GM04503 (cell line): ENCODE measurements at places on chromosomes 11 and 22.

GRCh38 chr11:63911440-63911839 lies 5.5 kb downstream of the RCOR2 start:
- no peak for DNase-seq

- no peak for DNase-seq
Measured at GRCh38 chr11:75468534-75469340, 35.7 kb upstream of the KLHL35 start.

GRCh38 chr11:9697766-9698165 lies 33.9 kb downstream of the SWAP70 start:
- DNase-seq = no peak

- DNase-seq = no peak
Measured at GRCh38 chr11:67276781-67277230, 10.5 kb downstream of the GRK2 start.

GRCh38 chr22:38713921-38714320 lies 8.2 kb downstream of the GTPBP1 start:
- DNase-seq = no peak

DNA sequence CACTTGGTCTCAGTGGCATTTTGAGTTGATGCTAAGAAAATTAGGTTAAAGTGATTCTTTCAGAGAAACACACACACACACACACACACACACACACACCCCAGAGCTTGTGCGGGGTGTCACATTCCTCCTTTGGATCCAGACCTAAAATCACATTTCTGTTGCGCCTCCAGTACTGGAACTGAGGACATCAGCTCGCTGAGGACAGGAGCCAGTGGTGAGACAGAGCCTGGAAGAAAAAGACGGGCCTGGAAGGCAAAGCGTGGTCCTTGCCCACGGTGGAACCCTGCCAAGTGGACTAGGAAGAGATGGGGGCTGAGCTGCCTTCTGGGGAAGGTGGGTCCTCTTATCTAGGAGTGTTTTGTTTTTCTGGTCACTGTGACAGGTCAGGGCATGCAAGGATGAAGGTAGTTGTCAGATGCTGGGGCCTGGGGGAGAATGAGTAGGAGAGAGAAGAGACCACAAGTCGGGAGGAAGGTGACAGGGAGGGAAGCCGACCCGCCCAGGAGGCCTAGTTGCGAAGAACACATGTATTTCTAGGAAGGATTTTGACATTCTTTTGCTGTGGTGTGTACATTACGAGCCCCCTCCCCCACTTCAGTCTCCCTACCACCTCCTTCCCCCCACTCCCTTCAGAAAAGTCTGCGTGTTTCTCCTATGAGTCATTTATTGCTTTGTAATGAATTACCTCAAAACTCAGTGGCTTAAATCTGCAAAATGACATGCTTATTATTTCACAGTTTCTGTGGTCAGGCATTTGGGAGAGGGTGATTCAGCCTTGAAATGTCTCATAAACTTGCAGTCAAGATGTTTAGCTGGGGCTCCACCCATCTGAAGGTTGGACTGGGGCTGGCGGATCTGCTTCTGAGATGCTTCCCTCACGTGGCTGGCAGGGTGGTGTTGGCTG lies 4.8 kb upstream of the ELFN2 start:
- DNase-seq = peak; percentile 97

GRCh38 chr22:46373159-46373558 lies 37.6 kb downstream of the TRMU start:
- DNase-seq = no peak

GRCh38 chr11:70528046-70528793 lies 129.9 kb downstream of the CTTN start:
- no peak for DNase-seq

GRCh38 chr11:72039031-72039855 lies 40.5 kb downstream of the IL18BP start:
- no peak for DNase-seq

- DNase-seq = no peak
Measured at GRCh38 chr22:35703861-35704584, 13.6 kb upstream of the APOL5 start.

- DNase-seq = no peak
Measured at GRCh38 chr11:77195071-77195755, 67.2 kb downstream of the MYO7A start.

DNA sequence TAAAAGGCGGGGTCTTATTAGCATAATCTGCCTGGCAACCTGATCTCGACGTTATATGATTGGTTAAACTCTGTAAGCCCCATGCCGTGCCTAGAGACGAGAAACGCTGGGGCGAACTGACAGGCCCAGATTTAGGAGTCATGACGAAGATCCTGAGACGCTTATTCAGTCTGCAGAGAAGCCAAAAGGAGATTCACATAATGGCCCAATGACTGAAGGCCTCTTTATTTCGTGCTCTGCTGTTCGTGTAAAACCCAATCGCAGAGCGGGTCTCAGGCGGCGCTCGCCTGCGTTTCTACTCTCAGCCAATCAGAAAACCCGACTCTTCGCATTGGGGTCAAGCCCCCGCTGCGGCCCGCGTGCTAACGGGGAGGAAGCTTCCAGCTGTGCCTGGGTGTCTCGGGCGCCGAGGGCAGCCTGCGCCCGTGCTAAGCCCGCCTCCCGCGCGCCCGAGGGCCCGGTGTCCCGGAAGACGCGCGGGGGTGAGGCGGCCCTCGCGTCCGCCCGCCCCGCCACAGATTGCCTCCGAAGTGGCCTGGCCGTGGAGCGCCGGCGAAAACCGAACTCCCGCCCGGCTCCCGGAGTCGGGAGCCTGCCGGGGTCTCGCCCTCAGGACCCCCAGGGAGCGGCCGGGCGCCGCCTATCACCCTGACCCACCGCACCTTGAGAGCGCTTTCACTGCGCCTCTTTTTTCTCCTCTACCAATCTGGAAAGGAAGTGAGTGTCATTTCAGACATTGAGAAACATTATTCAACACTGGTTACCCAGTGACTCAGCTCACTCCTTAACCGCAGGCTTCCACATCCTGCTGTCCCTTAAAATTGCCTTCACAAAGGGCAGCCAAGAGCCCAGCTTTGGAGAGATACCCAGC lies 446 bp upstream of the PRDM10 start:
- peak; percentile 99 for DNase-seq

- no peak for DNase-seq
Measured at GRCh38 chr11:72712168-72712751, 38.0 kb upstream of the PDE2A start.

DNA sequence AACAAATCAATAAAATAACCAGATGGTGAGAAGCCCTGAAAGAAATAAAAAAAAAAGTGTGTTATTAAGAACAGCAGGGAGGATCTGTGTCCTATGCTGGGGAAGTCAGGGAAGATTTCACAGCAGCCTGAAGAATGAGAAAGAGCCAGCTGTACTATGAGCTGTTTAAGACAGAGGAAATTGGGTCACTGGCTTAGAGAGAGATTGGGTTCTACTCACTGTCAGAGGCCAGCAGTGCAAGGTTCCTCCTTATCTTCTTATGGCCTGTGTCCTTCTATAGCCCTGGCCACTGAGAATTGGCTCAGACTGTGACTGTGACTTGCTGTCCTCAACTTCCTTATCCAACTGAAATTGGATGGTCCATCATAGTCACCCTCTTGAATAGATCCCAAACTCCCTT lies 54.8 kb upstream of the FDX1 start:
- DNase-seq = no peak

- no peak for DNase-seq
Measured at GRCh38 chr11:44226490-44226889, 83.4 kb downstream of the ALX4 start.

- DNase-seq = peak; percentile 30
Measured at GRCh38 chr11:75858613-75859012, 43.6 kb downstream of the UVRAG start.

DNA sequence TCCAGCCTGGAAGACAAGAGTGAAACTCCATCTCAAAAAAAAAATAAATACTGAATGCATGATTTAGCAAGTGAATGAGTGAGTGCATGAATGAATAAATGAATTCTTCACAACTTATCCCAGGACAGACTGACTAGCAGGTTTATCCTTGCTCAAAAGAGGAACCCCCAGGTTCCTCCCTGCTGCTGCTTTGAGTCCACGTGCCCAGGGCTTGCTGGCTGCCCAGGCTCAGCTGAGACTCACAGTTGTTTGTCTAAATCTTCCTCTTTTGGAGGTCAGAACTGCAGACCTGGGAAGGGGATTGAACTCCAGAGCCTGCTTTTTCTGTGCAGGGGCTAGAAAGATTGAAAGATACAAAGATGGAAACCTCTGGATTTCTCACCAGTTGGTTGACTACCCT lies 117.4 kb upstream of the TMEM45B start:
- DNase-seq = no peak

DNA sequence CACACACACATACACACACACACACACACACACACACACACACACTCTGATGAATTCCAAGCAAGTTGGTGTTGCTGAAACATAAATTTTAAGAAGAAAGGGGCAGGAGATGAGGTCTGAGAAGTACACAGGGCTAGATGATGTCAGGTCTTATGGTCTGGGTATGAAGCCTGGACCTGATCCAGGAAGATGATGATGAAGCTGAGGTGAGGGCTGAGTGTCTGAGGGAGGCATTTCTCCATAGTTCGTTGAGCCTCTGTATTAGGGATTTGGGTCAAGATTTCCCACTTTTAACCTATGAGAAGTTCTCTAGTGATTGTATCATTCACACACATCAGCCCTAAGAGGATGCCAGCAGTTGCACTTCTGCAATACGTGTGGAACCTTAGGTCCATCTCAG lies 32.6 kb downstream of the KREMEN1 start:
- no peak for DNase-seq

DNA sequence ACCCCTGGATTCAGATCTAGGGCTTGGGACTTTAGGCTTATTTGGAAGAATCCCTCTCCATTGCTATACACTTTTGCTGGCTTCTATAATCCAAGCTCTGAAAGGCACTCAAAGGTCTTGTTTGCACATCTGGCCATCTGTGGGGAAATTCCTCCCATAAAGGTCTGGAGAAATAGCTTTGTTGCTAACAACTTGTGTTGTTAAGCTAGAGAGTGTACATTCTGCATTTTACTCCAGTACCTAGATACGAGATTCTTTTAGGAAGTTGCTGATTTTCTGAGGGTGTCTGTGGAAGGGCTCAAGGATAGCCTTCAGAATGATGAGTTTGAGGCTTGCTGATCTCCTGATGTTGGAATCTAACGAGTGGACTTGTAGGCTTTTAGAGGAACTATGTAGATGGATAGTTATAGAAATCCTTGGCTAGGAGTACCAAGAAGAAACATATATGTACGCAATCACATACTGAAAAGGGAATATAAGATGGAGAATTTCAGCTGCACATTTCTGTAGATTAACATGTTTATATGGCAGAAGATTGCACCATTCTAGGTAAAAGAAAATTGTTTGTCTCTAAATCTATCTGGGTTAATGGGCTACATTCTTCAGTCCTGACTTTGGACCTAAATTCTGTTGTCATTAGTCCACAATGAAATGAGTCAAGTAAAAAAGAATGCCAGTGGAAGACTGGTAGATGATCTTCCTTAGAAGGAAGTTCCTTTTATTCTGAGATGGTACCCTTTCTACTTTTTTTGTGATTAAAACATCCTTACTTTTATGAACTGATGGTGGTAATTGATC lies 51.0 kb downstream of the UBASH3B start:
- no peak for DNase-seq

- no peak for DNase-seq
Measured at GRCh38 chr11:64935359-64936081, at the start of gene GPHA2. TSS of gene GPHA2 (minus strand) at chr11:64935893. CDS start at chr11:64935460, 433 bp downstream.

- peak; percentile 50 for DNase-seq
Measured at GRCh38 chr11:58334708-58335107, 24.2 kb downstream of the OR5B17 start.

DNA sequence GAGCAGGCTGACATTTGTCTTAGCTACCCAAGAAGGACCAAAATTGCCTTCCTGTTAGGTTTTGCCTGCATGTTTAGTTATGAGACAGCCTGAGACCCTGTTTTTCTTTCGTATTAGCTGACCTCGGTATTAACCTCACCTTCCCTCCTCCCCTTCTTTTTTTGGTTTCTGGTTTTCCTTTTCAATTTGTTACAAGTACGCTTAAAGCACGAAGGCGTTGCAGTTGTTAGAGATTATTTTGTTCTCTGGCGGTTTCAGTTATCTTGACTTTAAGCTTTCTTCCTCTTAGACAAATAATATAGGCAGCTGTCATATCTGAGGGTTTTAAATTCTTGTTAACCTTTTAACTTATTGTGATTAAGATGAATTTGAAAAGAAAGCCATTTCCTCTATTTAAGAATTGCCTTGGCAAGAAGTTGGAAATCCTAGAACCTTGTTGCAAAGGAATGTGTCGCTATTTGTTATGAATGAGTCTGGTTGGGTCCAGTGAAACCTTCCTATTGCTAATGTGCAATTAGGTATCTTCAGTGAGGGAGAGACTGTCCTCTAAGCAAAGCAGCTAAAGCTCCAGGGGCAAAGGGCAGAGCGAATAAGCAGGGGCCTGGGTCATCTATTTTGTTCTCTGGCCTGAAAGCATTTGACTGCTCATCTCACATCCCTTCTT lies 45.7 kb downstream of the PACS1 start:
- DNase-seq = no peak

DNA sequence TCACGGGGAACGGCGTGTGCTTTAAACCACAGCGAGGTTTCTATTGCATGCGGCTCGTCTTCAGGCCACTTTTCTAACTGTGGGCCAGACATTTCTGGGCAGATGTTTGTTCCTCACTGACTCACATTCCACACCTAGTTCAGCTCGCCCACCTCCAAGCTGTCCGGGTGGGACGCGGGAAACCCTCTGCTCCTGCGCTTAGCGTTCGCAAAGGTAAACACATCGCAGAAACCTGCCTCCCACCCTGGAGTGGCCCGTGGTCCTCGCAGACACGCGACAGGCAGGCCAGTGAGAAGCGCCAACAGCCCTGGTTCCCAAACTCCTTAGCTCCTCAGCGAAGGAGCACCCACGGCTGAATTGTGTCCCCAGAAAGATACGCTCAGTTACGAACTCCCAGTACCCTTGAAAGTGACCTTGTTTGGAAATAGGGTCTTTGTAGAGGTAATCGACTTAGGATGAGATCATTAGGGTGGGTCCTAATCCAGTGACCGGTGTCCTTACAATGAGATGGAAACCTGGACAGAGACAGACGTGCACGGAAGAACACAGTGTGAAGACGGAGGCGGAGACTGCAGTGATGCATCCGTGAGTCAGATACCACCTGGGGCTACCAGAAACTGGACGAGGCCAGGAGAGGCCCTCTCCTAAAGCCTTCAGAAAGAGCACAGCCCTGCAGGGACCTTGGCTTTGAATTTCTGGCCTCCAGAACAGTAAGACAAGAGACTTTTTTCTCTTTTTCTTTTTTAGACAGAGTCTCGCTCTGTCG lies 82.7 kb downstream of the CELSR1 start:
- DNase-seq = no peak

- DNase-seq = no peak
Measured at GRCh38 chr11:84476581-84476980, 1150.6 kb downstream of the DLG2 start.

GRCh38 chr11:62656796-62657429 lies 3.8 kb upstream of the INTS5 start:
- no peak for DNase-seq
